ENCODE measurements at places on chromosomes 13 and 19.

- DNase-seq: no peak
Measured at GRCh38 chr13:44903574-44903985, 85.7 kb downstream of the NUFIP1 start.

DNA sequence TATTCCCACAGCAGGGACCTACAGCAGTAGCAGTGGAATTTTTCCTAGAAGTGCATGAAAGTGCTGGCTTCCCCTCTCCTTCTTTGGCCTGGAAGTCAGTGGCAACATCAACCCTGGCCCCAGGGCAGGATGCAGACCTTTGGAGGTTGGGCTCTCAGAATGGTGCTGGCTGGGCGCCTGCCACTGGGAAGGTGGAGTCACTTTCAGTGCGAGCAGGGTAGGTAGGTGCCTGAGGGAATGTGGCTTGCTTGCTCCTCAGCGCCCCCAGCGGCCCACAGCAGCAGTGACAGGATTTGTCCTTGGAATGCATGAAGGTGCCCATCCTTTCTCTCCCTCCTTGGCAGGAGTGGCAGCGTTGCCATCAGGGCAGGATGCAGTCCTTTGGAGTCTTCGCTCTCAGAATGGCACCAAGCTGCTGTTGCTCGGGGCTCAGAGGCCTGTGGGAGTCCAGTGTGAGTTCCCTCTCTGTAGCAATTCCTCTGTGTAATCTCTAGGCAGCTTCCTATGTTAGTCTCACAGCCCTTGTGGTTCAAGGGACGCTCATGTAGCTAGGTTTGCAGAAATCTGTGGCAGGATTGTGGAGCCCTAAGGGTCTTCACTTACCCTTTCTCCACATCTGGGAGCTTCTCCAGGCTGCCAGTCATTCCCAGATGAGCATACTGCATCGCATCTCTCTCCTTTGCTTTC, 354.4 kb upstream of the DACH1 start:
- peak; percentile 82 for DNase-seq

- DNase-seq: peak; percentile 44
Measured at GRCh38 chr19:11138601-11139300, 16.8 kb downstream of the SPC24 start.

GRCh38 chr19:36488846-36489117, 579 bp downstream of the ZNF566 start:
- no peak for DNase-seq

DNA sequence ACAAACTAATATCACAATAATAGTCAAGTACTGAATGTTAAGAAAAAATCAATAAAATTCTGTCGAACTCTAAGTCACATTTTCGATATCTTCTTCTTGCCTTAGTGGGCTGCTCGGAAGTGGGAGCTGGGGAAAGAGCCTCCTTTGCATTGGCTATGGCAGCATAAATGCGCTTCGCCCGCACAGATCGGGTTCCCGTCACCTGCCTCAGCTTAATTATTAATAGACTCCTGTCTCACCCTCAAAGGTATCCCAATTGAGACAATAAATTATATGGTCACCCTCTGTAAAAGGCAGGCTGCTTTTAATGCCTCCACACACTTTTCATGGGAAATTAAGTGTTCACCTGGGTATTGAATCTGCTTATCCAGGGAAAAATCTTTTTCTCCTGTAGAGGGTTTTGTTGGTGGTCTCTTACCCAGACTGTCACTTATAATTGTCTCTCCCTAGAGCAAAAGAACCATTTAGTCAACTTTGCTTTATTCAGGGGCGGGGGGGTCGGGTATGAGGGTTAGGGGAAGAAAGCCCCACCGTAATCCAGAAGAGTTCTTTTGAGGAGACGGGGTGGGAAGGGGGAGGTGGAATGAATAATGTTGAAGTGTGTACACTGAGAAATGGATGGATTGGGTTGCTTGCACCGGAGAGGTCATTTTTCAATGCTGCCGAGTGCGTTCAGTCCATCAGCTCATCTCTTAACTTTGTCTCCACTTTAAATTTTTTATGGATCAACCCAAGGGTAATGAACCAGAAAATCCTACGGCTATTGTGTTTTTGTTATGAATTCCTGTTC, 682.6 kb upstream of the SGCG start:
- no peak for DNase-seq

- DNase-seq: no peak
Measured at GRCh38 chr19:37899966-37900365, 6.4 kb downstream of the WDR87 start.

DNA sequence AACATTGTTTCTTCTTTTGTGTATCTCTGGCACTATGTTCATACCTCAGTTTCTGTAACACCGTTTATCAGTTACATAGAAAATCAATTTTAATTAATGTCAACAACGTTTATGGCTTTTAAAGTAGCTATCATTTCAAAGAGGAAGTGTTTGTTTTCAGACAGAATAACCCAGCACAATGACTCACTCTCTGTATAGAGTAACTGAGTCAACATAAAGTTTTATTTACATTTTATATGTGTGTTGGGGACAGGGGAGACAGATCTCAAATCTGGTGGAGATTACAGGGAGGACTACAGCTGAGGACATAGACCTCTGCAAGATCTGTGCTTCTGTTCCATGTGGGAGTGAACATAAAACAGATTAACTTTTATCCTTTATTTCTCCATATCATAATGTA, 2590.1 kb downstream of the PCDH9 start:
- DNase-seq: no peak

DNA sequence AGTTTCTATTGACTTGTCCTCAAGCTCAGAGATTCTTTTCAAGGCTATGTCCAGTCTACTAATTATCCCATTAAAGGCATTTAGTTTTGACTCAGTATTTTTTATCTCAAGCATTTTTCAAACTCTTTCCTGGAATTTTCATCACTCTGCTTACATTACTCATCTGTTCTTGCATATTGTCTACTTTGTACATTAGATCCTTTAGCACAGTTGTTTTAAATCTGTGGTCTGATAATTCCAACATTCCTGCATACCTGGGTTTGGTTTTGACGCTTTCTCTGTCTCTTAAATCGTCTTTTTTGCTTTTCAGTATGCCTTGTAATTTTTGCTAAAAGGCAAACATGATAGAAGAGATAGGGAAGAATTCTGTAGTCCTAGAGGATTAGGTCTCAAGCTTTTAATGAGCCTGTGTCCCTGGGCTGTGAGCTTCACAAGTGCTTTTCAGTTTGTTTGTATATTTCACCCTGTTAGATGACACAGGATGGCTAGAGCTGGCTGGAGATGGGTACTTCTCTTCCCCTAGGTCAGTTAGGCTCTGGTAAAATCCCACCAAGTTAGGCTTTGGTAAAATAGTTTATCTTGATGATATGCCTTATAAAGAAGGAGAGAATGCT, 46.1 kb upstream of the GPC6 start:
- no peak for DNase-seq

GRCh38 chr19:7720351-7720750, 11.6 kb downstream of the CLEC4G start:
- no peak for DNase-seq

DNA sequence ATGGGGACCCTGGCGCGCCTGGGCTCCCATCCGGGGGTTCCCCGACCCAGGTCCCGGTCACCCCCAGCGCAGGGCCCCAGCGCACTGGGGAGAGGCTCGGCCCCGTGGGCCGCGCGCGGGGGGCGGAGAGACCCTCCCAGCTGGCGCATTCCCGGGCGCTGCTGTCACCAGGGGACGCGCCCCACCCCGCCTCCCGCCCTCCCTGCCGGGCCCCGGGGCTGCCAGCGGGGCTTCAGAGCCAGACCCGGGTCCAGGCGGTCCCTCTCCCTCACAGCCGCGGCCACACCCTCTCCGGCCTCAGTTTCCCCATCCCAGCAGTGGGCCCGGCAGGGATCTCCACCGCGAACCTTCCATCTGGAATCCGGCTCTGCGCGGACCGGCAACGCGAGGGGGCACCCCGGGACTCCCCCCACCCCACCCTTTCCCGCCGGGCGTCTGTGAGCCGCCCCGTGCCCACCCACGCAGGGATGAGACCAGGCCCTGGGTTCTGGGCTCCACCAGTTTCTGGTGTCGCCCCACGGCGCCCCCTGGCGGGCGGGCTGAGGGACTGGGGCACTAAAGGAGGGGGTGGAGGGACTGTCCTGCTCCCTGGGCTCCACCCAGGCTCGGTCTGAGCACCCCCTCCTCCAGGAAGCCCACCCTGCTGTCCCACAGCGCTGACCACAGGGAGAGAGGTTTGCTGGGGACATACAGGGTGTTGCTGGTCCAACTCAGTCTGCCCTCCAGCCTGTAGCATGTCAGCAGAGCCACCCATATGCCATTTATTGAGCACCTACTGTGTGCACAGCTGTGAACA, 878 bp upstream of the ADAMTSL5 start:
- DNase-seq: peak; percentile 74

GRCh38 chr19:51882518-51882917, 5.2 kb downstream of the ZNF577 start:
- no peak for DNase-seq

DNA sequence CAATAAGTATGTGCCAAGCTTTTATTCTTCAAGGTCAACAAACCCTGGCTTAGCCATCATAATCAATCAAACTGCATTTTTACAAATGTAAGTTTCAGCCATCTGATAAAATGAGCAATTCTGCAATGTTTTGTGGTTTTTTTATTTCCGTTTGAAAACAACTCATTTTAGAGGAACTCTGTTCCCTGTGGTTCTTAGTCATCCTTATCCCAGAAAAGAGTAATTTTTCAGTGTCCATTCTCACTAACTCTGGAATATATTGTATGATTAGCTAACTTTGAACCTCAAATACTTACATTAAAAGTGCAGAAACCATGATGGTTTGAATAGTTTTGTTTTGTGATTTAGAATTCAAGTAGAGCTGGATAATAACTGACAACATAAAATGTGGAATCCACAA, 87.6 kb downstream of the IRS2 start:
- DNase-seq: no peak

DNA sequence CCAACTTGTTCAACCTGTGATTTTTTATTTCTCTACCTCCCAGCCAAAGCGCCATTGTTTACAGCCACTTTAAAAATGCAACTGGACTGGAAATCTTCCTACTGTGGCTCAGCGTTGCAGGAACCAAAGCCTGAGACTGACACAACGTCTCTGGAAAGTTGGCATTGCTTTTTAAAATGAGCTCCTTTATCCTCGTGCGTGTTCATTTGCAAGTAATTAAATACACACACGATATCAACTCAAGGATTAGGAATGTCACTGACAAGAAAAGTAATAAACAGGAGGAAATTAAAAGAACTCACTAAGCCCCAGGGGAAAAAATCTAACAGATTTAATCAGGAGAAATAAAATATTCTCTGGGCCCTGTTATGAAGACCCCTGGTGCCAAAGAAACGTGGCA, 184.6 kb upstream of the IRS2 start:
- no peak for DNase-seq

DNA sequence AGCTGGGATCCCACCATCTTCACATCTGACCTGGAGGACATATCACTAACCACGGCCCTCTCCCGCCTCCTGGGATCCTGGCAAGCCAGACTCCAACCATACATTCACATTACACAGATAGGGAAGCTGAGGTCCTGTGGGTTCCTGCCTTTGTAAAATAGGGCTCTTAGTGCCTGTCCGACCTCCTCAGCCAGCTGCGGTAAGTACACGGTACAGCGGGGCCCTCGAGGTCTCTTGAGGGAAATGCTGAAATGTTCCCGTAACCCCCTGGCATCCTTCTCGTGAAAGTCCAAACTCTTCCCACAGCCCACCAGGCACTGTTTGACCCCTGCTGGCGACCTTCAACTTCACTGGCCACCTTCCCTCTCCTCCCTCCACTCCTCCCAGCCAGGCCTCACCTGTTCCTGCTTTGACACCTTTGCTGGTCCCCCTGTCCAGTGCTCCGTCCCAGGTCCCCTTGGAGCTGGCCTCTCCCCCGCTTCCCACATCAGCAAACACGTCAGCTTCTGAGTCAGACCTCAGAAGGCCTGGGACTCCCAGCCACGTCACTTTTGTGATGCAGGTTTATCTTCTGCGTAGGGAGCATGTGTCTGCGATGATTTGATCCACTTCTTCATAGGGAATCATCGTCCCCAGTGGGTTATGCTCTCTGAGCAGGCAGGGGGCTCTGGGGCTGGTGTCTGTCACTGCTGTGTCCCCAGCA, 8.8 kb upstream of the GNG7 start:
- DNase-seq: no peak

GRCh38 chr19:52028780-52029123, 573 bp upstream of the ZNF614 start:
- DNase-seq: no peak

DNA sequence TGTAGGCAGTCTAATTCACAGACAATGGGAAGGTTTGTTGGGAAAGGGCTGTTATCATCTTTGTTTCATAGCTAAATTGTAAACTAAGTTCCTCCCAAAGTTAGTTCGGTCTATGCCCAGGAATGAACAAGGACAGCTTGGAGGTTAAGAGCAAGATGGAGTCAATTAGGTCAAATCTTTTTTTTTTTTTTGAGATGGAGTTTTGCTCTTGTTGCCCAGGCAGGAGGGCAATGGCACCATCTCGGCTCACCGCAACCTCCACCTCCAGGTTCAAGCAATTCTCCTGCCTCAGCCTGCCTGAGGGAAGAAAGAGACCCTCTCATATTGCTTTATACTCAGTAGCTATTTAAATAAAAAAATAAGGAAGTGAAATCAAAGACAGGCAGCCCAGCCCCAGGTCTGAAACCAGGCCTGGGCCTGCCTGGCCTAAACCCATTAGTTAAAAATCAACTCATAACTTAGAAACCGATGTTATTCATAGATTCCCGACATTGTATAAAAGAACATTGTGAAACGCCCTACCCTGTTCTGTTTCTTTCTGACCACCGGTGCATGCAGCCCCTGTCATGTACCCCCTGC, 297.4 kb upstream of the SGCG start:
- no peak for DNase-seq

GRCh38 chr19:41701401-41702075, 6.9 kb upstream of the CEACAM5 start:
- peak; percentile 73 for DNase-seq

GRCh38 chr13:83829810-83830209, 52.5 kb downstream of the SLITRK1 start:
- DNase-seq: no peak

GRCh38 chr19:13353625-13354024, 152.7 kb downstream of the CACNA1A start:
- no peak for DNase-seq

- DNase-seq: peak; percentile 69
Measured at GRCh38 chr13:27977476-27978300, 8.6 kb upstream of the CDX2 start.

GRCh38 chr19:12544401-12544876, 6.8 kb downstream of the ZNF564 start:
- DNase-seq: no peak

Measured in WTC11 (cell line).